NCI-H187 (cell line): ENCODE measurements at places on chromosomes 3 and 15.

- no peak for DNase-seq
Measured at GRCh38 chr3:79253704-79254103, 514.1 kb downstream of the ROBO1 start.

DNA sequence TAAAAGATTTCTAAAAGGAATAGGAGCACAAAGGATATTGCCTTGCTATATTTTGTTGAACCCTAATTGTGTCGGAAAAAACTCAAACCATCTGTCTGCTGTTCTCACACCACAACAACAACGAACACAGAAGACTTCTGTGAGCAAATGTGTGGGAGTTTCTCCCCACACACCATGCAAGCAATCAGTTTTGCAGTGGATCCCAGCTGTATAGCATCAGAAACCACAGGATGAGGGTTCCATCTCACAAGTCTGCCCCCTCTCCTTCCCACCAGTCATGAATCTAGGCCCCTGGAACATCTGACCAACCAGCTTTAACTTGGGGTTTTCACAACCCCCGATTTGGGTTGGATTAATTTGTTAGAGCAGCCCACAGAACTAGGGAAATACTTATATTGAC, 91.3 kb upstream of the SLC4A7 start:
- no peak for DNase-seq

DNA sequence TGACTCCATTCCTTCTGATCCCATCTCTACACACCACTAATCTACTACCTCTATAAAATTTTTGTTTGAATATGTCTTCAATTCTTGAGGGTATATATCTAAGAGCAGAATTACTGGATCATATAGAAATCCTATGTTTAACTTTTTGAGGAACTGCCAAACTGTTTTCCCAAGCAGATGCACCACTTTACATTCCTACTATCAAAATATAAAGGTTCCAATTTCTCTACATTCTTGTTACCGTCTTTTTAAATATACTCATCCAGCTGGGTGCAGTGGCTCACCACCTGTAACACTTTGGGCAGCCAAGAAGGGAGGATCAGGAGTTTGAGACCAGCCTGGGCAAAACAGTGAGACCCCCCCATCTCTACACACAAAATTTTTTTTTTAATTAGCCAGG, 268.0 kb downstream of the SCAPER start:
- DNase-seq: no peak

DNA sequence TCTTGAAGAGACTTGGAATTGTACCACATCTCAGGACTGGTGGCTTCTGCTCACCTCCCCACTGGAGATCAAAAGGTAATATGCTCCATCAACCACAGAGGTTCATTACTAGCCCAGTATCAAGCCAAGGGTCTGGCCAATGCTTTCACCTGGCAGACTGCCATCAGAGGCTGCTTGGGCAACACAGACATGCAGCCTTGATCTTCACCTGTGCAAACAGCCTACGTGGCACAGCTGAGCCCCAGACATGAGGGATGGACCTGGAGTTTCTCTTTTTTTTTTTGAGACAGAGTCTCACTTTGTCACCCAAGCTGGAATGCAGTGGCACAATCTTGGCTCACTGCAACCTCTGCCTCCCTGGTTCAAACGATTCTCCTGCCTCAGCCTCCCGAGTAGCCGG, 105.6 kb upstream of the HES1 start:
- DNase-seq: no peak

DNA sequence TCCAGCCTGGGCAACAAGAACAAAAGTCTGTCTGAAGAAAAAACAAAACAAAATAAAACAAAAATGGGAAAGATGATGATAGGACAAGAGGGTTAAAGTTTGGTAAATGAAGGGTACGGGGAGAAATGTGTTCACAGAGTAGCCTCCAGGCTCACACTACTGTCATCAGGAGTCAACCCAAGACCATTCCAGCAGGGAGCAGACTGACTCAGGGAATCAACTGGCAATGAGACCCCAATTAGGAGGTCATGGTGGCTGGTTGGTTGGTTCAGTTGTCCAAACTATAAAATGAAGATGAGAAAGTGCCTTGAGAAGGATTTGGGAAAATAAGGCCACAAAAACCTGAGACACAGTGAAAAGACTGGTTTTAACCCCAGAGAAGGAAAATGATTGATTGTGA, 51.8 kb downstream of the KLHL6 start:
- DNase-seq: no peak

- no peak for DNase-seq
Measured at GRCh38 chr3:150582620-150583019, 20.5 kb upstream of the SELENOT start.

GRCh38 chr3:195770081-195770840, 41.5 kb downstream of the MUC4 start:
- DNase-seq: no peak

DNA sequence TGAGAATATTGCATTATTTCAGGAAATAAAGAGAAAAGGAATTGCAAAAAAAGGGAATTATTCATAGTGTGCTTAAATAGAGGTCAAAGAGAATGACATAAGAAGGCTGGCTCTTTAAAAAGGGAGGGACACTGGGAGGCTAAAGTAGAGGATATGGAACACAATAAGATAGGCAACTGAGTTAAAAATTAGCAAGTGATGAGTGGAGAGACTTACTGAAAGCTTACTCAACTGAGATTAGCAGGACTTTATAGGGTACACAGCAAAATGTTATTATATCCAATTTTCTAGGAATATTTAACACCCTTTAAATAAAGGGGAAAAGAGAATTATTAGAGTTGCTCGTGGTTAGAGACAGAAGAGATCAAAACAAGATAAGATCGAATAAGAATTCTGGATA, 375.2 kb downstream of the LSAMP start:
- no peak for DNase-seq

DNA sequence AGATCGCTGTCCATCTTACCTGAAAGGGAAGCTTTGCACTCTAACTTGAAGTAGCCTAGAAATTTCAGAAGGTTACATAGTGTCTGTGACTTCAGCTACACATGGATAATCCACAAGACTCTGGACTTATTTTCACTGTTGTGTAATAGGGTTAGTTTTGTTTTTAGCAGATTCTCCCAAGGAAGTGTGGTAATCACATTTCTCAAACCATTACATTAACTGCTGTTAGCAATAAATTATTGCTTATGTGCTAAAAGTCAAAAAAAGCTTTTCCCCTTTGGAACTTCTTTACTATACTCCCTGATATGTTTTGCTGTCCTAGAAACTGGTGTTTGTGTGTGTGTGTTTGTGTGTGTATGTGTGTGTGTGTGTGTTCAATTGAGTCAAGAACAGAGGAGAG, 351.8 kb upstream of the TPRG1 start:
- DNase-seq: no peak

DNA sequence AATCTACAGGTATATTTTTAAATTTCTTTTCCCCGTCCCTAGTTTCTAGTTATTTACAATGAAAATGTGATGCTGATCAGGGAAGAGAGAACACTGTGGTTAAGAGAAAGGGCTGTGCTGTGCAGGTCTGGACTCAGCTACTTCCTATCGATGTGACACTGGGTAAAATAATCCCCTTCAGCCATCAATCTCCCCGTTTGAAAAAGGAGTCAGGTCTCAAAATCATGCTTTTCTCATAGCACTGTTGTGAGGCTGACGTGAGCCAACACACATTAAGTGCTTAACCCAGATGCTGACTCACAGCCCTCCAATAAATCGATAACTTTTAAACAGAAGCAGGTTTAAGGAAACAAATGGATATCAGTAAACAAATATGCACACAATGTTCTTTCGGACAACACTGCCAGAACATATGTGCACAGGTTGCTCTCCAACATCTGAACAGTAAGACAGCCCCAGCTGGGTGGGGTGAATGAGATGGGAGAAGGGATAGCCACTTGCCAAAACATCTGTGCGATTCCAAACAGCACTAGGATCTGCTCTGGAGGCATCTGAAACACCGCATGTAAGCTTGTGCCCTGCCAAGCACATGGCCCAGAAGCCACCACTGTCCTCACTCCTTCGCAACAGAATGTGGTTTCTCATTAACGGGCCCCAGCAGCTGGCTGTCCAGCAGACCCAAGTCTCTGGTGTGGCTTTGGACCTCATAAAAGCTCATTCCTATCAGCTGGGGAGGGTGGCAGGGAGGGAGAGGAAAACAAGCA, 143.2 kb upstream of the PRICKLE2 start:
- DNase-seq: no peak

- no peak for DNase-seq
Measured at GRCh38 chr15:66017000-66017399, 147.7 kb downstream of the RAB11A start.

GRCh38 chr3:67624078-67624477, 30.3 kb downstream of the SUCLG2 start:
- no peak for DNase-seq

DNA sequence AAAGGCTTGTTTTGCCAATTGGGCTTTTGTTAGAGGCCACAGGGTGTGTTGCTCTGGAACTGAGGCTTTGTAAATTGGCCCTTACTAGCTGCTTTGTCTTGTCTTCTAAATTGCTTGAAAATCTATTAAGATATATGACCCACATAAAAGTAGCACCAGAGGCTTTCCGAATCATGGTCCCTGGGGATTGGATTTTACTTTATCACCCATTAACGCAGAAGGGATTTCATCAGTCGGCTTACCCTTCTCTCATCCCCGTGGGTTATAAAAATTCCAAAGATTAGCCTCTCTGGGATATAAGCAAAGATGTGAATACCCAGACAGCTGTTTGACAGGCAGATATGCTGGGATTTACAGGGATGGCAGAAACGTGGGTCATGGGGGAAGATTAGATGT, 98.3 kb upstream of the CHL1 start:
- DNase-seq: no peak

- peak; percentile 44 for DNase-seq
Measured at GRCh38 chr15:40936709-40937666, 7.8 kb downstream of the DLL4 start.

DNA sequence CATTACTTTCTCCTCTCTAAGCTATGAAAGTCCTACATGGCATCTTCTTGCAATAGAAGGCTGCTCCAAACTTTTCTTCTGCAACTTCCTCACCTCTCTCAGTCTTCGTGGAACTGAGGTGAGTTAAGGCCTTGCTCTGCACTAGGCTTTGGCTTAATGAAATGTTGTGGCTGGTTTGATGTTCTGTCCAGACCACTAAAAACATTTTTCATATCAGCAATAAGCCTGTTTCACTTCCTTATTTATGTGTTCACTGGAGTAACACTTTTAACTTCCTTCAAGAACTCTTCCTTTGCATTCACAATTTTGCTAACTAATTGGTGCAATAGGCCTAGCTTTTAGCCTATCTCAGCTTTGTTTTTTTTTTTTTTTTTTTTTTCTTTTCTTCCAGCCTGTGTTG, 335.3 kb upstream of the NECTIN3 start:
- no peak for DNase-seq

DNA sequence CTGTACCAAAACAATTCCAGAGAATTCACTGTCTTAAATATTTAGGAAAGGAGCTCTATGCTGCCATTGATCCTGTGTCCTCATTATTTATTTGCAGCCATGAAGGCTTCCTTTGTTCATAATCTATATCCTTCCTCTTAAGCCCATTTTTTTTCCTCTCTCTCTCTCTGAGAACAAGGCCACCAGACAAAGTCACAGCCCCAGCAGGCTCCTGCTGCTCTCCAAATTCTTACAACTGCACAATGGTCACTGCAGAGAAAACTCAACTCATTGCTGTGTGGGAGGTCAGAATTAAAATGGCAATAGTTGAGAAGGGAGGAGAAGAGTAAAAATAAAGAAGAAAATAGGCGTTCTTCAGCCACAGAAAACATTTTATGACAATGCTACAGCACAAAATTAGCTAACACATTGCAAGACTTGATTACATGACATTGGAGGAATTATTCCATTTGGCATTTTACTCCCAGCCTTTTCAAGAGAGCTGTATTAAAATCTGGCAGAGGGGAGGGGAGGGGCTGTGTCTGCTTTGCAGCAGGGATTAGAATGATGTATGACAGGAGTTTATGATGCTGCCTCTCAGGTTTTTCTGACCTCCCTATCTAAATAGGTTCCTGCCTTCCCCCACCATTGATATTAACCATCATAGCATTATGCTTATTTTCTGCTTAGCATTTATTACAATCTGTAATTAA, 399.7 kb upstream of the THBS1 start:
- no peak for DNase-seq

GRCh38 chr15:36673987-36674386, 94.6 kb downstream of the CDIN1 start:
- no peak for DNase-seq

DNA sequence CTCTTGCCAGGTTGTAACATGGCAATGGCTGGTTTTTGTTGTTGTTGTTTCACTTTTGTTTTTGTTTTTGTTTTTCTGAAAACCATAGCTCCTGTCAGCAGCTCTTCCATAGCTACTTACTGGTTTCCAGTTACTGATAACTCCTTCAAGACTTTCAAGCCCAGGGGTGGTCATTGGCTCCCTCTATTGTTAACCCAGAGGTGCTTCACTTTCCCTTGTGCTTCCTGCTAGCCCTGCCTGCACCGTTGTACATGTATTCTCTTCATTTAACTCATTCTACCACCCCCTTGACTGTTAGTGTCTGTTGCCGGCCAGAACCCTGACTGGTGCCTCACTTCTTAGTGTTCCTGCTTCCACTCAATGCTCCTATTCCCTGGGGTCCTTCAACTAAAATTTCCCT, 4.2 kb upstream of the TRAT1 start:
- DNase-seq: no peak

- no peak for DNase-seq
Measured at GRCh38 chr3:81249540-81250029, 511.9 kb downstream of the GBE1 start.

DNA sequence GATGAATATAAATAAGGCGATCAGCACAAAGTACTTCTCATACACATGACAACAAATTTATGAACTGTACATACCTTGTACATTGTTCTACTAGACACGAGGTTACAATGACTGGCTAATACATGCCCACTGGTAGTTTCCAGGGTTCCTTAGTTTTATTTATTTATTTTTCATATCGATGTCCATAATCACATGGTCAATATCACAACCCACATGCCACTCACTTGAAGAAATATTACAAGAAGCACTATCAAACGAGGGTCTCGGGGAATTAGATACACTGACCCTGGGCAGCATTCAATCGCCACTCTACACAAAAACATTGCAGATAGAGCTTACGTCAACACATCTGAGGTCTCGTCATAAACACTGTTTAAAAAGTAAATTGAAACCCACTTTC, 21.2 kb upstream of the WNT5A start:
- DNase-seq: no peak

GRCh38 chr3:42838571-42838970, 29.3 kb downstream of the ACKR2 start:
- no peak for DNase-seq

- DNase-seq: no peak
Measured at GRCh38 chr3:8970971-8971589, 7.8 kb upstream of the RAD18 start.

- DNase-seq: no peak
Measured at GRCh38 chr3:3919316-3919715, 120.1 kb downstream of the LRRN1 start.

DNA sequence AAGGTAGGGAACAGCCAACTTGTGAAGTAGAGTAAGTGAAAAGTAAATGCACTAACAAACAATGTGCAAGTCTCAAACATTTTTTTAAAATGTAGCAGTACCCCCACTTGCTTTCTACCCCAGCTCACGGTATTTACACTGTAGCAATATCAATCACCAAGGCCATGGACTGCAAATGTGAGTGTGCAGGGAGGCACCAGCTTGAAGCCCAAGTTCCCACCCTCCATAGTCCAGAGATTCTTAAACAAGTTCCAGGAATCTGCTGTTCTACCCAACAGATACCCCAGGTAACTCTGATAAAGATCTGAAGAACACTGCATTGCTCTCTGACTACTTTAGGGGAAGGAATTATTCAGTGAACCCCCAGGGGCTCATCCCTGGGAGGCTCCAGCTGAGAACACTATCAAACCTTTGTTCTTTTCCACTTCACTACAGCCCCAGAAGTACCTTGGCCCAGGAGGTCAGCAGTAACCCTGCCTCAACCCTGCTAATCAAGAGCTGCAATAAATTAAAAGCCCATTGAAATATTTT, 86.1 kb downstream of the FOXP1 start:
- DNase-seq: no peak
